ENCODE measurements at places on chromosomes 7 and 10. TPM values are rescaled to one million over a fixed set of nuclear protein-coding genes. Genes with fewer than 3 reads are reported as not detected.

DNA sequence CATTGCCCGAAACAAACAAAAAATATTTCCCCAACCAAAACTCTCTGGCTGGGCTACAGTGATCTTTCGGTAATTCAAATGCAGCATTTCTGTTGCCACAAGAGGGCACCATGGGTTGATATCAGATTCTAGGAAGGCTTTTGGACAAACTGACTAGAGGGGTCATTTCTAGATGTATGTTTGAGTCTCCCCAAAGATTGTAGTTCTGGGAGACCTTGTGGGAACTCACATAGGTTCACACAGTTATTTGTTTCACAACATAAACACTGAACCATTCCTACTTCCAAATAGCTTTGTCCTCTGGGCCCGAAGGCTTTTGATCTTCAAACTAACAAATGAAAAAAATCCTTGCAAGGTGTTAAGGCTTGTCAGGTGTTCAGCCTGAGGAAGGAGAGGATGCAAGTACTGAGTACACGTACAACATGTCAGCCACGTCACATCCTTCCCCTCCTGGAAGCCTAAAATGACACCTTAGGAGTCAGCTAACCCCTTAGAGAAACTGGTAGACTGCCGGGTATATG, 37.0 kb upstream of the IL15RA start:
- DNase-seq, result peak; percentile 38

DNA sequence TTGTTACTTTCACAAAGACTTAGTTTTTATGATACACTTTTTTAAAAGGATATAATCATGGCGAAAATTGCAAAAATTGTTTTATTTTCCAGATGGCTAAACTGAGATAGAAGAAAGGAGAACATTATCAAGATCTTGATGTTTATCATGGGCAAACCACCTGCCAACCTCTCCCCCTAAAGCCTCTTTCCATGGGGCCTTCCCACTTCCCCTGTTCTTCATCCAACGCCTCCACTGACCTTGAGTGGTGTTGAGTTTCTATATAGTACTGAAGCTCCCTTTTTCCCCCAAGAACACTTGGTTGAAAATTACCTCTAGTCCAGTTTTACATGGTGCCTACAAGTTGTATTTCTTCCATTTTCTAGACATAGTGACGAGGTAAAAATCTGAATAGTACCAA, 5.0 kb downstream of the CREB3L2 start:
- DNase-seq, result no peak

GRCh38 chr10:46527241-46527811, 29.1 kb downstream of the GPRIN2 start:
- peak; percentile 9 for DNase-seq

DNA sequence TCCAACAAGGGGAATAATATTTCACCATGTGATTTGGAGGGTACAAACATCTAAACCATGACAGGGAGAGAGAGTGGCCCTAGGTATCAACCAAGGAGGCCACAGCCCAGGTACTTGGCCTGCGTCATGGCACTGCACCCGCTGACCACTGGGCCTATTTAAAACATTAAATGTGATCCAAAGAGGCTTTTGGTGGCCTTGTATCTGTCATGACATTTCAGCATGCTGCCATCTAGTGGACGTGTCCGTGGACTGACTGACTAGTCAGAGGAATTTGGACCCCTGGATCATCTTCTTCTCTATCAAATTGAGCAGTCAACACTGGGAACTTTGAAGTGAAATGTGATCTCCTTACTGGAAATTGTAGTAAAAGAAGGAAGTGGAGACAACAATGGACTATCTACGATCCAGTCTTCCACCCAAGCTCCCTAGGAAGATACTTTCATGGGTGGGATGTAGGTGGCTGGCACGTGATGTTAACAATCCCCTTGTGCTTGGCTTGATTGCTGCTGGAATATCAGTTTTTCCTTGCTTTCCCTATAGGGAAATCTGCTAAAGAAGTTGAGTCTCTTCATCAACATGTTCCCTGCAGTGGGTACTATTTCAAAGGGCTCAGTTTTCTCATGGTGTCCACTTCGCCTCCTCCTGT, 24.6 kb upstream of the ITGA8 start:
- DNase-seq, result no peak

DNA sequence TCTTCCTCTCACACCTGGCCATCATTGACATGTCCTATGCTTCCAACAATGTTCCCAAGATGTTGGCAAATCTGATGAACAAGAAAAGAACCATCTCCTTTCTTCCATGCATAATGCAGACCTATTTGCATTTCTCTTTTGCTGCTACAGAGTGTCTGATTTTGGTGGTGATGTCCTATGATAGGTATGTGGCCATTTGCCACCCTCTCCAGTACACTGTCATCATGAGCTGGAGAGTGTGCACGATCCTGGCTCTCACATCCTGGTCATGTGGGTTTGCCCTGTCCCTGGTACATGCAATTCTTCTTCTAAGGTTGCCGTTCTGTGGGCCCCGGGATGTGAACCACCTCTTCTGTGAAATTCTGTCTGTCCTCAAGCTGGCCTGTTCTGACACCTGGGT, 19.2 kb downstream of the OR2A14 start:
- DNase-seq, result no peak

DNA sequence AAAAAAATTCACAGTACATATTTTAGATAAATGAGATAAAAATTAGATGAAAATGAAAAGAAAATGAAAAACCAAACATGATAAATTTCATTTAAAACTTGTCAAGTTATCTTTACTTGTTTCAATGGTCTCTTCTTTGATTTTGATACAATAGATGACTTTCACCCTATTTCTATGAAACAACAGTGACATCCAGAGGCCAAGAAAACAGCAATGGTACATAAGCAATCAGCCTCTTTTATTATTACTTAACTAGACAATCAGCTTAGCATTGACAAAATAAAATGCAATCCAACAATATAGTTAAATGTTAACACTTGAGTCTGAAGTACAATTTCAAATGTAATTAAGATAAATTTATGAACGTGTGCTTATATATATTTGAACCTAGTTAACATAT, 74.8 kb upstream of the GPR37 start:
- no peak for DNase-seq

- no peak for DNase-seq
Observed at GRCh38 chr10:21130108-21130507, 233.0 kb upstream of the NEBL start.

- DNase-seq, result peak; percentile 20
Observed at GRCh38 chr7:2258661-2259365, 16.8 kb downstream of the NUDT1 start.

GRCh38 chr10:124703778-124704427, 40.3 kb downstream of the FAM53B start:
- peak; percentile 95 for DNase-seq

GRCh38 chr10:23481363-23481961, 42.6 kb downstream of the OTUD1 start:
- no peak for DNase-seq

GRCh38 chr7:155449869-155450557, 7.9 kb upstream of the EN2 start:
- no peak for DNase-seq

DNA sequence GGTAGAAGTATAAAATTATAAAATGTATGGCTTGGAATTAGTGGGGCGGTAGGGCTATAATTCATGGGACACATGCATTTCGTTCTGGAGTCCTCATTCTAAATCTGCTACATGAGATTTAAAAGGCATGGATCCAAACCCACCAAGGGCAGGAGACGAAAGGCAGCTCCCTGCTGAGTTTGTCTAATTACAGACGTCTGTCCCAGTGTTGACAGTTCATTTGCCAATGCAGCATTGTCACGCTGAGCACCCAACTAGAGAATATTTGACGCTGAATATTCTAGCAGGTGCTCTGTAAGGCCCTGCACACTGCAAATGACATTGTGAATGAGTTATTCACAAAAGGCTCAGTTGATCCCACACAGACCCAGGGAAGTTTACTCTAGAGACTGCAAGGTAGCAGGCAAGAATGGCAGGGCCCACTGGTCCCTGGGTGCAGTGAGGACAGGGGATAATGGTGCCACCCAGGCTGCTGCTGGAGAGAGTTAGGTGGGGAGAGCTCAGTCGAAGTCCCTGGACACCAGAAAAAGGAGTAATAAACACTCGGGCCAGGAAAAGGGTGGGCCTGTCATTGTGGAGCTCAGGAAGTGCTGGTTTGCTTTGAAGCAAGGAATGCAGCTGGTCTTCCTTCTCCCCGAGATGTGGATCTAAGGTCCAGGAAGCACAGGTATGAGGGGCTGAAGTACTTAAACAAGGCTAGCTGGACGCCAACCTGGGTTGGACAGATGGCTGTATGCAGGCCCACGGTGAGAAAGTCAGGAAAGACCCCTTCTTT, 75.0 kb upstream of the JCAD start:
- no peak for DNase-seq

DNA sequence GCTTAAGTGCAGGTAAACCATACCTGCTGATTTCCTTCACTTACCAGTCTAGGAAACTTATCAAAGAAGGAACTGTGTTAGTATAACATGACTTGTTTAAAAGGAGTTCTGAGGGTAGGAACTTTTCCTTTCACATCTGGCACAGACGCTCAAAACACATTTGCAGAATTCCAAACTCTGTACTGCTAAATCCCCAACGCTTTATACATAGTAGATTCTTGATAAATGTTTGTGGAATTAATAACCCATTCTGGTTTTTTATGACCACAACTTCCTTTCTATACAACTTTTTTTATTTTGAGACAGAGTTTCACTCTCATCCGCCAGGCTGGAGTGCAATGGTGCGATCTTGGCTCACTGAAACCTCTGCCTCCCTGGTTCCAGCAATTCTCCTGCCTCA, 7.7 kb upstream of the TRUB1 start:
- no peak for DNase-seq

GRCh38 chr7:74656441-74656836, 1.1 kb upstream of the GTF2I start:
- DNase-seq, result peak; percentile 52

DNA sequence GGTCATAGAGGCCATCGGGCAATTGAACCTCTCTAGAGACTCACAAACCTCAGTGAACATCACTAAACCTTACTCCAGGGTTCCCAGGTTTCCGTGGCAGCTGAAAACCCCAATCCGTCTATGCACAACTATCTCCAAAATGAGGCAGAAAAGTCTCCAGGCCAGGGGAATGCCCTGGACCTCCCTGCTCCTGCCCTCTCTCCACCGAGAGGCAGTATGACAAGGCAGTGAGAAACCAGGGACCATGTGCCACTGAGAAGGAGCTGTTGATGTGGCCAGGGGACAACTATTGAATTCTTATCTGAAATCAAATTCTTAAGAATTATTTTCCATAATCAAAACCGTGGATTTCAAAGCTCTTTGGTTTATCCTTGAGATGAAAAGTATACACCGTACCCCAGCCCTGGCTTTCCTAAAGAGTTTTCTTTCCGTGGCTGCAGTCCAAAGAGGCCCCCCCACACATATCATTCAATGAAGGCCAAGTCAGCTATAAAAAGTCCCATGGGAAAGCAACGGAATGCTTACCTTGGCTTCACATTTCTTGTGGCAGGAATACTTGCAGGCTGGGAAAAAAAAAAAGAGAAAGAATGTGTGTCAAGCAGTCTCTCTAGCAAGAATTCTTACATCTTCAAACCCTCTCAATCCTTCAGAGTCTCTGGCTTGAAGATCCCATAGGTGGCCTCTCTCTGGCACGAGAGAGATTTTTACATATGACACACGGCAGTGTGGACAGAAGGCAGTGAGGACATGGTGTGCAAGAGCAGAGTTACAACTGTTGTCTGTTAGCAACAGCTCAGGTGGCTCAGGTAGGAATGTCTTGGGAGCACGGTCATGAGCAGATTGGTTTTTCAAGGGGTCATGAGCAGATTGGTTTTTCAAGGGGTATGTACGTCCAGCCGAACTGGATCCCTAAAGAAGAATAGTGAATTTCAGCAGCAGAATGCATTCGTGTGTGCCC, 75.2 kb downstream of the TNS3 start:
- no peak for DNase-seq

- DNase-seq, result no peak
Observed at GRCh38 chr7:3670898-3671297, 369.8 kb downstream of the SDK1 start.

ZMYND11 gene
- 83.4 TPM for total RNA-seq

SFTPA2 gene
- total RNA-seq, result 0.54 TPM

NME8 gene
- total RNA-seq, result not detected

TRPV5 gene
- total RNA-seq, result not detected

TACC2 gene
- total RNA-seq, result 316 TPM

FOXP2 gene
- 2.4 TPM for total RNA-seq

CFAP69 gene
- total RNA-seq, result 5.4 TPM

THSD7A gene
- total RNA-seq, result 3.6 TPM

All from right cardiac atrium (tissue), 5 donors.